ENCODE measurements at places on chromosomes 3 and 15. TPM values are rescaled to one million over a fixed set of nuclear protein-coding genes. Genes with fewer than 3 reads are reported as not detected.
A peak's percentile ranks its signal among the peaks of the same experiment; 100 is the strongest.

The SCAANT1 gene
- not detected for total RNA-seq

The CADM2 gene
- total RNA-seq: 96.5 TPM

The P2RY12 gene
- 49.8 TPM for total RNA-seq

The MEX3B gene
- 96.4 TPM for total RNA-seq

The GP9 gene
- not detected for total RNA-seq

The HIGD2B gene
- total RNA-seq: 0.47 TPM

The MITF gene
- 2.7 TPM for total RNA-seq

The TBCCD1 gene
- 37.1 TPM for total RNA-seq

The ZNF770 gene
- 110 TPM for total RNA-seq

The CCR8 gene
- not detected for total RNA-seq

The DNAJB11 gene
- total RNA-seq: 34.9 TPM

The MAPKBP1 gene
- total RNA-seq: 32.4 TPM

The NRROS gene
- total RNA-seq: 1.2 TPM

DNA sequence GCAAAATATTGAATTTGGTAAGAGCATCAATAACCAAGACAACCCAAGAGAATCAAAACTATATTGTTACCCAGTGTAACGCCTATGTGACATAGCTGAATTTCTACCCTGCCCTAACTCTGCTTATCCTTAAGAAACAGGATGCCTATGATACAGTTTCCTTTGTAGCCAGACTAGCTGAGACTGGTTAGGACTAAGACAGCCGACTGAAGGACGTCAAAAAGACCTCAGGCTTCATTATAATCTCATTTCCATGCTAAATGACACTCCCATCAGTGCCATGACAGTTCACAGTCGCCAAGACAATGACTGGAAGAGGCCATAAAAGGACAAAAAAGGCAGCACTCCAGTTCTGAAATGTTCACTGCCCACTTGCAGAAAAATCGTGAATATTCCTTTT, 66.8 kb downstream of the GBE1 start:
- no peak for DNase-seq

- DNase-seq: peak; percentile 51
Measured at GRCh38 chr3:136818769-136819391, at the start of gene SLC35G2. Gene SLC35G2, plus strand, starts transcription at chr3:136819126. Its CDS starts 35,335 bp downstream, at chr3:136854461.

- DNase-seq: no peak
Measured at GRCh38 chr3:61885414-61885813, 324.0 kb downstream of the PTPRG start.

DNA sequence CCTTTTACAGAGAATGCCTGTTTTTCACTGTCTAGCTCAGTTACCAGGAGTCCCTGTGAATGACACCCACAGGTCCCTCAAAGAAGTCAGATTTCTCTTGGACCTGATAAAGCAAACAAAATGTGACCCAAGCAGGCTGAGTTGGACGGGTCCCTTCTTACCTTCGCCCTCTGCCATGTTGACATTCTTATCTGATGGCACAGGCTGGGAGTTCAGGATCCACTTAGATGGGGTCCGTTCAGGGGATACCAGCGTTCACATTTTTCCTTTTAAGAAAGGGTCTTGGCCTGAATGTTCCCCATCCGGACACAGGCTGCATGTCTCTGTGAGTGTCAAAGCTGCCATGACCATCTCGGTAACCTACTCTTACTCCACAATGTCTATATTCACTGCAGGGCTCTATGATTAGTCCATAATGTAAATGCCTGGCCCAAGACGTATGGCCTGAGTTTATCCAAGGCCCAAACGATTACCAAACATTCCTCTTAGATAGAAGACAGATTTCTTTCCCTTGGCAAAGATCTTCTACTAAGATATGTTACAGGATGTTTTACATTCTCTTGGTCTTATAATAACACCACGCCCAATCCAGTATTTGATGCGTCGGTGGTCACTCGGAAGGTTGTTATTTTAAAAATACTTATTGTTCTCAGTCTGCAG, 179.1 kb downstream of the THSD4 start:
- DNase-seq: no peak

DNA sequence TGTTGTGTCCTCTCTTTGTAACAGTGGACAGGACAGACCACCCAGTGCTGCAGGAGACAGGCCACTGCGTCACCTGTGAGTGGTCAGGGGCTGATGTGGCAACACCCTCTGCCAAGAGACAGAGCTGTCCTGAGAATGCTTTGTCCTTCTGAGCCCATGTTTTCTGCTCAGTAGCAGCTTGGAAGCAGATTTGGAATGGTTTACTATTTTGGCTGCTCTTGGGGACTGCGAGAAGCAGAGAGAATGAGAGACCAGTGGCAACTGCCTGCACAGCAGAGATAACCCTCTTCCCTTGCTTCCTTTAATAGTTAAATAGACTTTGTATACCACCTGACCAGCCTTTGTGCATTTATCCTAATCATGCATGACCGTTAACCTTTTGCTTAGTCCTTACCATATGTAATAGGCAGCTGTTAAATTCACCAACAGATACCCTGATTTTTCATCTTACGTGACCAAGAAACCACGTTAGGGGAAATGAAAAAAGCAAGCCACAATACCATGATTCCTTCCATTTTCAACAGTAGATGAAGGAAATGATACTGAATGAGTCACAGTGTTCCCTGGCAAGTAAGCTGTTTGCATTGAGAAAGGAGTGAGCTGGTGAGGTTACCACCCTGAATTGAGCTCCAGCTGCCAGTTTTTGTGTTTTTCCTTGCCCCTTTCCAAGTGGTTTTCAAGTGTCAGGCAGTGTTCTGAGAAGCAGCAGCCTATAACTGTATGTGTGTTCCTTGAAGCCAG, 35.5 kb downstream of the B3GALNT1 start:
- peak; percentile 47 for DNase-seq

- no peak for DNase-seq
Measured at GRCh38 chr3:17423786-17424536, 318.5 kb downstream of the TBC1D5 start.

DNA sequence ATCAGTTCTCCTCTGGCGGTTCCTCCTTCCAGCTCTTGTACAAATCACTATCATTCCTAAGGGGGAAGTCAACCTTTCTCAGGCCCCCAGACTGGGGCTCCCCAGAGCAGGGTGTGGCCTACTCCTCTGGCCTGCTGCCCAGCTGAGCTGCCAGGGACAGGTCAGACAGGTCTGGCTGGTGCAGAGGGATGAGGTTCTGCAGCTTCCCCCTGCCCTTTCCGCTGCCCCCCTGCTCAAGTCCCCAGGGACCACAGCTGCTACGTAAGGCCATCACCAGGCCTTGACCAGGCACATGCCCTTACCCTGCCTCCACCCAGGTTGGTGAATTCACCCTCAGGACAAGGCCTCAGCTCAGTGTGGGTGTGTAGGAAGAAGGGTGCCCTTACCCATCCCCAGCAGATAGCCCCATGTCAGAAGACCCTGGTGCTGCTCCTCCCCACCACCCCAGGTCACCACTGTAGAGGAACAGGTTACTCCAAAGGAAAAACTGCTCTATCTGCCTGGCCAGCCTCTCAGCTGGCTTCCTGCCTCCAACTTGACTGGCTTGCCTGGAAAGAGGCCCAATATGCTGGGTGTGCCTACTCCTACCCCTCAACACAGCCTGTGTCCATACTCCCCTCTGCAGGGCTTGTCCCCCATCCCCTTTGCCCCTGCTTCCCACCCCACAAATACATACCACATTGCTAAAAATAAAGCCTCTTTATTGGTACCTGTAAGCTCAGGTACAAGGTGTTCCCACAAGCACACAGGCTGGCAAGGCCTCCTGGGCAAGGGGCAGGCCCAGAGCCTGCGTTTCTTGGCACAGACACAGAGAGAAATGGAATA, 12.0 kb downstream of the CSRNP1 start:
- DNase-seq: no peak

DNA sequence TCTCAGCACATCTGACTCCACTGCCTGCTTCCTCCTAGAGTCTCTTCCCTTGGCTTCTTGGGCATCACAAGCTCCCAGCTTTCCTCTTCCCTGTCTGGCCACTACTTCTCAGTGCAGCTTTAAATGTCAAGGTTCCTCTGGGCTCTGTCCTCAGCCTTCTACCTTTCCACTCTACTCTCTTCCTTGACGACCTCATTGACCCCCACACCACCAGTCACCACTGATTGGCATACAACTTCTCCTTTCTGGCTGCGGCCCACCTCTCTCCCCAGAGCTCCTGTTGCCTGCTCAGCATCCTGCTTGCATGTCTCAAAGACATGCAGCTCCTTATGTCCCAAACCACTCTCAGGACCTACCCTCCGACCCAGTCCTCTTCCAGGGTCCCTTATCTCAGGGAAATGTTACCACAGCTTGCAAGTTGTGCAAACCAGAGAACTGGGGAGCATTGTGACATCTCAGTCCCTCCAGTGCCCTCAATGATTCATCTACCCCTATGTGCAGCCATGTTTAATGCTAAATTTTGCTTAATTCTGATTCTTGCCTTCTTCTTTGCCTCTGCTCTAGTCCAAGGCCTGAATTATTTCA, 49.9 kb downstream of the TRPM1 start:
- no peak for DNase-seq

GRCh38 chr15:48391950-48392349, 60.7 kb downstream of the DUT start:
- DNase-seq: no peak

GRCh38 chr15:68821841-68822381, 1.2 kb upstream of the ANP32A start:
- no peak for DNase-seq

DNA sequence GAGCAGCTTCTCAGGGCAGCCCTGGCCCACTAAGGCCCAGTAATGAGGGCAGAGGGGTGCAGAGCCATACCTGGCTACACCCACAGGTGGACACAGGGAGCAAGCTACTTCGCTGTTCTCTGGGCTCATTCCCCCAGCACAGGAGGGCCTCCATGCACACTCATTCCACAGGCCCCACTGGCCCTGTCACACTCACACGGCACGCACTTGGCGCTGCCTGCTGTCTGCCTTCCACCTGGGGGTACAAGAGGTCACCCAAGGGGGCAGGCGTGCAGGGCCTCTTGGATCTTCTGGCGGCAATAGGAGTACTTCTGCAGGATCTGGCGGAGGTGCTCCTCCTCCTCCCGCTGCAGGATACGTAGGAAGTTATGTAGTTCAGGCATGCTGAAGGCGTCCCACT, 2.3 kb upstream of the TUSC2 start:
- no peak for DNase-seq

GRCh38 chr3:152459118-152459515, 190.4 kb downstream of the MBNL1 start:
- no peak for DNase-seq

DNA sequence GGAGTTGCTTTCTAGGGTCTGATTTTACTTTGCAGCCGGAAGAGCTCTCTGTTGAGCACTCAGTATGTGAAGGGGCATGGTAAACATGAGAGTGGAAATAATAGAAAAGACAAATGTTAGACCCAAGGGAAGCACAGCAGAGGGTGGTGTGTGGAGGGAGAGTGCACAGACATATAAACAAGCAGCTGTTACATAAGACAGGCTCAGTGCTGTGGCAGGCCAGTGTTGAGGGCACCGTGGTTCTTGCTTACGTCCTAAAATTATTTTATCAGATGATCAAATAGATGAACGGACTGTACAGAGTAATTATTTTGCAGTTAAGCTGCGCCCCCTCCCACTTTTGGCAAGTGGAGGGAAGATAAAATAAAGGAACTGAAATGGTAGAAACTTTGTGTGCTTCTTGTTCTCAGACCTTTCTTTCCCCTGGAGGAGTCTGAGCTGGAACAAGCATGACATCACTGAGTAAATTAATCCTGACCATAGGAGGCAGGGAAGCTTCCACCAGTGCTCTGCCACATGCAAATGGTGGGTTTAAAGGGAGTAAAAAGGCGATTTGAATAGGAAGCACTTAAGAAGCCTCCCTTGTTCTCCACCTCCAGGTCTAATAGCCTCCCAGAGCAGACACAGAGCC, 205.6 kb downstream of the IL20RB start:
- DNase-seq: no peak

- no peak for DNase-seq
Measured at GRCh38 chr3:168024537-168024941, 71.2 kb downstream of the GOLIM4 start.

GRCh38 chr15:89629829-89630228, 25.4 kb downstream of the KIF7 start:
- no peak for DNase-seq

- no peak for DNase-seq
Measured at GRCh38 chr3:181009225-181009624, 19.7 kb upstream of the DNAJC19 start.

DNA sequence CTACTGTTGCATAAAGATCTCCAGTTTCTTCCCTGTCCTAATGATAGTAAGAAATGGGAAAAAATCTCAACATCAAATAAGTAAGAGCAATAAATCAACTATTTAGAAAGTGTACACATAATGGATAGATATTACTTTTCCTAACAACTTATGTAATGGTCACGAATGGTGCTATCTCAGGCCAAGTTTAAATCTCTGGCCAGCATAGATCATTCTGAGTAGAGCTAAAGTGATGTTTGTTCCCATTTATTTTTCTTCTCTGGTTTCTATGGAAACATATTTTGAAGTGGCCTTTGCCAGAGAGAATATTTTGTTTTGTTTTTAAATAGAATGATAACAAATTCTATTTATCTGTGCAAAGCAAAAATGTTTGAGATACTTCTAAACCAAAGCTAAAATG, 249.7 kb upstream of the TTC14 start:
- DNase-seq: no peak

DNA sequence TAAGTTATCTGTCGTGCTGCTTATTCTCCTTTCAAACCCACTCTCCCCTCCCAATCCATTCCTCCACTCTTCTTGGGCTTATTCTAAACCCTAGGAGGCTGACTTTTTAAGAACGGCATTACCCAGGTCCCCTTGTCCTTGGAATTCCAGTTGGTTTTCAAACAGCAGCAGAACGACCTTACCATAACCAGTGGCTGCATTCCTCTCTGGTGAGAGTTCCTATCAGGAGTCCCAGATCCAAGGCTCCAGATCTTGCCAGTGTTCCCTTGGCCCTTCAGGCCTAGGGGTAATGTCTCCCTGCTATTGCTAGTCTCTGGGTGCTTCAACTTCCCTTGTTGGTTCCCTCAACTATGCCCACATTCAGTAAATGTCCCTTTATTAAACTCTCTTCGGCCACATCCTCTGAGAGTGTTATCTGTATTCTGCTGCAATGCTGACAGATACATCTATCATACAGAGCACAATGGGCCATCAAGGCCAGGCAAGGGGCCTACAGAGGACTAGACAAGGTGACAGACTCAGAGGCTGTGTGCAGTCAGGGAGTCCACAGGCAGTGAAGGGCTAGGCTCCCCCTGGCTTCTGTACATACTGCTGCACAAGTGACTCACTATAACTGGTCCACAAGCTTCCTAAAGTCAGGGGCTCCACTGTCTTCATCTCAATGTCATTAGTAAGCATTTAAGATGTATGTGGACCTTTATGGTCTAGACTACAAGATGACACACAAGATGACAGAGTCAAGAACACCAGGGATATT, 10.1 kb downstream of the LYSMD2 start:
- no peak for DNase-seq

GRCh38 chr3:41608347-41608746, 353.6 kb downstream of the ULK4 start:
- DNase-seq: no peak

- no peak for DNase-seq
Measured at GRCh38 chr3:59366218-59366617, 316.4 kb upstream of the CFAP20DC start.

All from occipital lobe (tissue), 3 donors.